ENCODE measurements at places on chromosomes 5 and 9.

DNA sequence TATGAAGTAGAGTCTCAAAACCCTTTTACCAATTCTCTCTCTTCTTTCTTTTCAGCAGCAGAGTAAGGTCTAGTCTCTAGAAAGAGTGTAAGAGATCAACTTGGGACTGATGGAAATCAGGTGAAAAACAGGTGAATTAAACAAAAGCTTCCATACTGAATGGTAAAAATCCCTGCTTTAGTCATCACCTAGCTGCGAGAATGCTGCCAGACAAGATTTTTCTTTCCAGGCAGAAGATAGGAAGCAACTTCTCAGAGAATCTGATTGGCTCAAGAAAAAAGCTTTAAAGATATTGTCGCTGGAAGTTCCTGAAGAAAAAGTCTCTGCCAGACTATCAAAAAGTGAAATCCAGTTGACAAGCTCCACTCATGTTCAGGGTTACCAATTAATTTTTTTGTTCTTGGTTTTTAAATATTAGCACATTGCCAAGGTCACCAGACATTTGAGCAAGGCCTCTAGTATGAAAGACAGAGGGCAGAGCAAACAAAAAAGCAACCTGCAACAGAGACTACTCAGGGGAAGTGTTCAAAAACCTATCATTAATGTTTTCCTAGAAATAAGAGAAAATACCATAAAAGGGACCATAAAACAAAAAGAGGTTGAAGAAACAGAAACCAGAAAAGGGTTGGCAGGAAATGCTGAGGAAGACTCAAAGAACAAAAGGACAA lies 9.3 kb downstream of the CDO1 start:
- no peak for DNase-seq

- DNase-seq: no peak
These were observed 301.4 kb downstream of the ELAVL2 start for GRCh38 chr9:23524607-23525155.

DNA sequence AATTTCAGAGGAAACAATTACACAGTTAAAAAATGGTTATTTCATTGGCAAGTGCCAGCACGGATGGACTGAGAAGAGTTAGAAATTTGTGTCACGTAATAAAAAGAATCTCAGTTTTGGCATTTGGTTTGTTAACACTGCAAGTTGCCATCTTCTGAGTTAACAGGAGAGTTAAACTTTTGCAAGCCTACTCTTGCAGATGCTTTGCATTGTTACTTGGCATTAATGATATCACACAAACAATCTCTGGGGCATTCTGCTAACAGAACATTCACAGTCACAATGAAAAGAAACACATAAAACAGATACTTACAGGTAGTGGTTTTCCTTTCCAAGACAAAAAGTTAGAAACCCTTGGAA lies 647 bp downstream of the FREM1 start:
- DNase-seq: no peak

DNA sequence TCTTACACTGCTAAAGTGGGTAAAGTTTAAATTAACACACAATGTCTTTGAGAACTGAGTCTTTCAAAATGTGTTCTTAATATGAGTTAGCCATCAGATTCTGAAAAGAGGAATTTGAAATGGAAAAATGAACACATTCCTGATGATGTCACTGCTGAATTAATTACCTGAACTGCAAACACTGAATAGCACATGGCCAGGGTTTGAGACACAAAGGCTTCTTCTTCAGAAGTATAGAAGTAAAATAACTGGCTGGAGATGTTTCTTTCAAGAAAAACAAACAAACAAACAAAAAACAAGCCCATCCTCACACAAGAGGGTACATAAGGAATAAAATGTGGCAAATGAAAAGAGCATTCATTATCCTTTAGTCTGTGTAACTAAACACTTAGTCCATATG lies 7.1 kb downstream of the GLIS3 start:
- peak; percentile 45 for DNase-seq

DNA sequence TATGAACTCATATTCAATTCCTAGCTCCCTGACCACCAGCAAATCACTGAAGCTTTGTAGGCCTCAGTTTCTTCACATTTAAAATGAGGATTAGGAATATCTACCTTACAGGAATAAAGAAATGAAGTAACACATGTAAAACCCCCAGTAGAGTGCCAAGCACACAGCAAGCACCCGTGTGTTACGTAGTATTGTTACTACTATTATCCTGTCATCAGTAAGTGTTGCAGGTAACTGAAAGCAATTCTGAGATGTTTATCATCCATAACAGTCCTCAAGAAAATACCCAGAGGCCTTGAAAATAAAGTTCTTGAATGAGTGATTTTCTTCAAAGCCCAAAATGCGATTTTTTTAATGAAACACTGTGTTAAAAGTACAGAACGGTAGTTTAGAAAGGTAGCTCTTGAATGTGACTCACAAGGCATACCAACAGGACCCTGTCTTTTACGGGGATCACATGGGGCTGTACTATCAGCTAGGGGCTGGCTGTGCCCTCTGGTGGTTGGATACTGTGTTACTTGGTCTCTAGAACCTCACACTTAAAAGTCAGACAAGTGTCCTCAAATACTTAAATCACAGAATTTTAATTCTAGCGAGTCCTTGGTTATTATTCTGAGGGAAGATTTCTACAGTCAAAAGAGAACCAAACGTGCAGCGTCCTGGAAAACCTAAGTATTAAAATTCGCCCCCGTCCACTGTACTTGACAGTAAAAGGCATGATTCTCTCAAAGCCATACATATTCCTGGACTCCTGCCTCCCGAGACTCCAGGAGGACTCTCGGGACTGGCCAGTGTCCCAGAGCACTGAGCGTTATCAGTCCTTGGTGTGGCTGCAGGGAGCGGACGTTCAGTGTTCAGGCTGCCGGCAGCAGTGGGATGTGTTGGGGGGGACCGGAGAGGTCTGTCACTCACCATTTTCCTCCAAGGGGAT lies 725 bp downstream of the NDUFB6 start:
- peak; percentile 84 for DNase-seq

DNA sequence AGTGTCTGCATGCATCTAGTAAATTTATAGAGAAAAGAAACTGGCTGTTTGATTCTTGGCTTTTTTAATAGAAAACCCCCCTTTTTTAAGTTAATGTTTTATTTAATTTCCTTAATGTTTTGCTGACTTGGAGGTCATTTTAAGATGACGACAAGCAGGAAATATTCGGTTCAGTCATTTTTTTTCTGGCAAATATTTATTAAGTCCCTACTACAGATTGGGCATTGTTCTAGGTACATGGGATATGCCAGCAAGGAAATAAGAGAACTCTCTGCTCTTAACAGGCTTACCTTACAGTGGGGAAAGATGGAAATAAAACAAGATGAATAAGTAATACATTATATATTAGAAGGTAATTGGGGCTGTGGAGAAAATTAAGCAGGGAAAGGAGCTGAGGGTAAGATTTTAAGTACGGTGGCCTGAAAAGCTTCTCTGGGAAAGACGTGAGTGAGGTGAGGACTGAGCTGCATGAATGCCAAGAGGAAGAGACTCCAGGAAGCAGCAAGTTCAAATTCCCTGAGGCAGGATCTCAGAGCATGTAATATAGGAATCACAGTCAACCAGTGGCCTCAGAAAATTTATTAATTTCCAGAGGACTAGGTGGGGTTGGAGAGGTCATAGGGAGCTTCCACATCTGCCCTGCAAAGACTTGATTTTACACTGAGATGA lies 316.0 kb upstream of the DAP start:
- no peak for DNase-seq

DNA sequence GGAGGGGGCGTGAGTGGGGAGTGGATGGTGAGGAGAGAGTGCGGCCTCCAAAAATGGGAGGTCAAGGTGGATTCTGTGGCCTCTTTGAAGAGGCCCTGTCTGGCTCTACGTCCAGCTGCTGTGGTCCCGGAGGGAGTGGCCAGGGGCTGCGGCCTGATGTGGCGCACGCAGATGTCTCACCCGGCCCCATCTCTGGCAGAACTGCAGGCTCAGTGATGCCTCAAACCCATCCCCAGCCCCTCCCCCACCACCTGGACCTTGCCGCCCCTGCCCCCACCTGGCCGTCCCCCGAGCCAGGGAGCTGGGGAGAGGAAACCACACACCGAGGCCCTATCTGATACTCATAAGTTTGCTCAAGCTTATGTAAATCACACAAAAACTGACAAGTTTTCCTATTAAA lies 267.6 kb downstream of the PBX3 start:
- no peak for DNase-seq

- DNase-seq: no peak
These were observed 4.4 kb upstream of the IRX1 start for GRCh38 chr5:3590967-3591900.

DNA sequence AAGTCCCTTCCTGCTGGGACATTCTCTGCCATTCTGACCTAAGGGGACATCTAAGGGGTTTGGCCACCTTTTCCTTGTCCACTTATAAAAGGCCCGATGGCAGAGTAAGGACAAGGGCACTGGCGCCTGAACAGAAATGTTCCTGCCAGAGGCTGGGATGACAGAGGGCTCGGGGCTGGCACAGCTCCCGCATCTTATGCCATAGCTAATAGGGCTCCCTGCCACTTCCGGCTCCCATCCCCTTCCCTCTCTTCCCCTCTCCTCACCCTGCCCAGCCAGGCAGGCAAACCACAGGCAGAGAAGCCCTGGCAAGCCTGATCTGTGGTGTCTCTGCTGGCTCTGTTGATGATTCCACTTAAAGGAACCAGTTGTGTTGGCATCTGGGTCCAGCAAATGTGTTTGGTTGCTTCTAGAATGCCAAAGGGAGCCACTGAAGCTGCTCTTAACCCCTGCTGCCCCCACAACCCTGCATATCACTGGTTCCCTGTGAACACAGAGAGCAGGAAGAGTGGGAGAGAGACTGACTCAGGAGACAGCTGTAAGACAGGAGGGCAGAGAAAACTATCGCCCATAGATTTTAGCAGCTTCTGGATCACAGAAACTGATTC lies 18.4 kb upstream of the ADRA1B start:
- DNase-seq: no peak

- no peak for DNase-seq
These were observed 81.9 kb upstream of the FREM1 start for GRCh38 chr9:14992081-14992480.

GRCh38 chr9:69339620-69340019 lies 14.6 kb downstream of the ENTREP1 start:
- DNase-seq: no peak

DNA sequence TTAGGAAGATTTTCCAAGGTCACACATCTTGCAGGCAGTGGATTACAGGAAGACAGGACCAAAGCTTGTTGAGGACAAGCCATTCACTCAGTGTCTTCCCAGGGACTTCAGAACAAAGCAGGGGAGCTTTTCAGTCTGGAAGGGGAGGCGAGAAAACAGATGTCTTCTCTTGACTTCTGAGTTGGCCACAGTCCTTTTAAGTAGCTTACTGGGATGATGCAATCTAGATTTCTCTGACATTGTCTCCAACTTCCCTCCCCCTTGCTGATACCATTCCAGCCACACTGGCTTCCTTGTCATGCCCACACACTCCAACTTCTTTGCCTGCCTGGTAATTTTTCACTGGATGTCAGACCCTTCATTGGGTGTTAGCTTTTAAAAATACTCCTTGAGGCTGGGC lies 174.2 kb upstream of the TBC1D2 start:
- peak; percentile 87 for DNase-seq

DNA sequence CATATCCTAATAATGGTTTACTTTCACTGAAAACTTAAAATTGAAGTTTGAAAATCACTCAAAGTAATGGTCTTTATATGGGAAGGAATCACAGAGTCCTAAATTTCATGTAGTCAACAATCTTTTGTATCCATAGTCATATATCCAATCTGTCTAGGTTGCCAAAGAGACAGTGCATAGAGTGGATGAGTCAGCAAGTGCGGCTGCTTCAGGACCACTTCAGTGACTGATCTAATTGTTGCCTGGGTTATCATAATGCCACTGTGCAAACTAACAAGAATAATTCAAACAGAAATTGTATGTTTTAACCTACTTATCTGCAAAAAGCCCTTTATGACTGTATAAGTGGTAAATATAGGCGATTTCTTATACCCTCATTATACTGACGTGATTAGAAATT lies 211.3 kb upstream of the PRR16 start:
- DNase-seq: peak; percentile 8

DNA sequence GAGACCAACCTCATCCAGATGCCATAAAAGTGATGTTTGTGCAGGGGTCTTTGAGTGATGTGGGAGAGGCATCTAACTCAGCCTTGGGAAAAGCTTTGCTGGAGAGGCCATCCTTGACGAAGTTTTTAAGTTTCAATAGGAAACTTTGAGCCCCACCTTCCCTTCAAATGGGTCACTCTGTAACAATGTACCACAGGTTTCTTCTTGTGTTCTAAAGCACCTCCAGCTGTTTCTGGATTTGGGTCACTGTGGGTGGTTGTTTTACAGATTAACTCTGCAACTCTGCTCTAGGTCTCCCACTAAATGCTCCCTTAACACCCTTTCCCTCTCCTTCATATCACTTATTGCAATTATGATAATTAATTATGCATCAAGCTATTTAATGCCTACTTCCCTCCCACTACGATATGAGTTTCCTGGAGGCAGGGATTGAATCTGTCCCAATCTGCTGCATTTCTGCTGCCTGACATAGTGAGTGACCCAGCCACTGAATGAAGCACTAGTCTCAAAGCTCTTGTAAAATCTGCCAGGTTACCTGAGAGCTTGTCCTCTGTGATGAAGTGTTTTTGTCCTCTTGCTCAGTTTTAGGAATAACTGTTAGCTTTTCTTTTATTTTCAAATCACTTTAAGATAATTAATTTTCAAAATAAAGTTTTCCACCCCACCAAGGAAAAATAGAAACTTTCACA lies 60.5 kb upstream of the PUM3 start:
- DNase-seq: no peak

- DNase-seq: peak; percentile 50
These were observed 141.7 kb downstream of the FGF1 start for GRCh38 chr5:142544071-142544753.

DNA sequence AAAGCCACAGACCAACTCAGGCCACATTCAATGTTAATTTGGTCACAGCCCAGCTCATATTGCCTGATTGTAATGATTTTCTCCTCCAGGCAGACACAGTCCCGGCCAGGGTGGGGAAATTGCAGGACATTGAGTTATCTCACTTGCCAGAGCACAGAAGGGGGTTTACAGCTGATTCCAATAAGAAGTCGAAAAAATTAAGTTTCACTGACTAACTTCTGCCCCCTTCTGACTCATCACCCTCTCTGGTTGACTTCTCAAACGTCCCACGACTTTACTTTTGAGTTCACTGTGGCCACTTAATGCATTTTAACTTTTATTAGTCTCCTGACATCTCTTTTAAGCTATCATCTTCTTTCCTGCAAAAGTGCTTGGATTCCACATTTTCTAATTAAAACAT lies 321.4 kb upstream of the WWC1 start:
- peak; percentile 29 for DNase-seq

GRCh38 chr5:73591102-73591695 lies 25.7 kb downstream of the UTP15 start:
- peak; percentile 94 for DNase-seq

GRCh38 chr5:172870715-172871461 lies 36.8 kb downstream of the ERGIC1 start:
- DNase-seq: no peak

- DNase-seq: no peak
These were observed 220.8 kb downstream of the PLK2 start for GRCh38 chr5:58239045-58239444.

DNA sequence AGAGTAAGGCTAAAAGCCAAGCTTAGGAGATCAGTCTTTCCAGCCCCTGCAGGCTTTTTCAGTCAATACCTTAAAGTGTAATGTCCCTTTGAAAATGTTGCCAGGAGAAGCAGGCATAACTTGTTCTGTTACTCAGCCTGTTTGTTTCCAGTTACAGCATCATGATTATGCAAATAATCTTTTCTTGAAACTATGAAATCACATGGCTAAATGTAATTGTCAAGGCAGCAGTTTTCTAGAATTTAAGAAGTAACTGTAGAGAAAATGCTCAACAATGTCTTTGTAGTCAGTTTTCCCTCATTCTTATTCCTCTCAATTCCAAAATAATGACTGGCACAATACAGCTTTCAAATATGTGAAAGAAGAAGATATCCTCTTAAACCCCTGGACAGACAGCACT lies 1.9 kb upstream of the GPR107 start:
- peak; percentile 18 for DNase-seq

All from fibroblast of pulmonary artery (primary cell).